ENCODE measurements at places on chromosomes 2 and 18.

- DNase-seq, result no peak
Measured at GRCh38 chr18:77320971-77321559, 71.4 kb downstream of the GALR1 start.

- DNase-seq, result no peak
Measured at GRCh38 chr18:9017905-9018227, 84.6 kb upstream of the NDUFV2 start.

GRCh38 chr18:31774477-31774785, 13.8 kb upstream of the SLC25A52 start:
- no peak for DNase-seq

DNA sequence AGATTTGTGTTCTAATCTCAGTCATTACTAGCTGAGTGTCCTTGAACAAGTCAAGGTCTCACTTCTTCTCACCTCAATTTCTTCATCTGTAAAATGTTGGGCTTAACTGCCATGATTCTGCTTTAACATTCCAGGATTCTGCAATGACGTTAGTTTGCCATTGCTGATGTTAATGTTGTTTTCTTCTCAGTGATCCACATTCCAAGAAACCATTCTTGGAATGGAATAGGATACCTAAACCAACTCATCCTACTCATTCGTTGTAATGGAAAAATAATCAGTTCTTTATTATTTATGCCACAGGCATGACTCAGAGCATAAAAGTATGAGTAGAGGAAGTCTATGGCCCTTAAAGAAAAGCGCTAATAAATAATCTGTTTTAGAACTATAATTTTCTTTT, 140.2 kb upstream of the ETAA1 start:
- DNase-seq, result no peak

DNA sequence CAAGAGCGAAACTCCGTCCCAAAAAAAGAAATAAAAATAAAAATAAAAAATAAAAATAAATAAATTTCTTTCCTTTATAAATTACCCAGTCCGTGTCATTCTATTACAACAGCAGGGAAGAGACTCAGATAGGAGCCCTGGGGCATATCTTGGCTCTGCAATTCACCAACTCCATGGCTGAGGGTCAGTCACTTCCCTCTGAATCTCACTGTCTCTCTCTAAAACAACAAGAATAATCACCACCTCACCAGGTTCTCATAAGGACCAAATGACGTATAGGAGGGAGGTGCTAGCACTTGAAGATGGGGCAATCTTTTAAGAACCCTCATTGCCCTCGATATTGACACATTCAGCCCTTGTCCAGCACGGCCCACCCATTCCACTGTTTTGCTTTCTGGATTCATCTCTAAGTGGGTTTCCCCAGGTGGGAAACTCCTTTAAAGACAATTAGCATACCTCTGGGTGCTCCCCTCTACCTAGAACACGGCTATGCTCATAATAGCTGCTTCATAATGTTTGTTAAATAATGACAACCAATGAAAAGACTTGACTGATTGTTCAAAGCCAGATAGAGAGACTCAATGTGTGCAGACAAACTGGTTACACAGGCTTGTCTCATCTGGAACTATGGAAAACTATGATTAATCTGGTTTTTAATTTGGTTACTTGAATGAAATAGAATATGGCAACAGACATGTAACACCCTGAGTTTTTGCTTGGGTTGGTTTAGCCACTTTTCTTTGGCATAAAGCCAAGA, 15.1 kb downstream of the MYCN start:
- no peak for DNase-seq

DNA sequence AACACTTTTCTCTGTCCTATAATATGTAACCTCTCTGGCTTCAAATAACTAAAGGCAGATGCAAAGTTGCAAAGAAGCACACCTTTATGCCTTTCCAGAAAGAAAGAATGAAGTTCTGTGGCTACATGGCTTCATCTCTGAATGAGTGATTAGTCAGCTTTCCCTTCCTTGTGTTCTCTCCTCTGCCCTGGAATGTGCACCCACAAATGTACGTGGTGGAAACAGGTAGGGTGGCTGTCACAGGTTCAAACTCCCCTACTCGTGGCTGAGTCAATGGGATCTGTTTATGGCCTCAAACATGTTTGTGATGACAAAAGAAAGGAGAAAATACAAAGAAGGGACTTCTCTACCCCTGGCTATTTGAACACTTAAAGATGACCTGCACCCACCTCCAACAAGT, 55.5 kb upstream of the ACVR2A start:
- no peak for DNase-seq

DNA sequence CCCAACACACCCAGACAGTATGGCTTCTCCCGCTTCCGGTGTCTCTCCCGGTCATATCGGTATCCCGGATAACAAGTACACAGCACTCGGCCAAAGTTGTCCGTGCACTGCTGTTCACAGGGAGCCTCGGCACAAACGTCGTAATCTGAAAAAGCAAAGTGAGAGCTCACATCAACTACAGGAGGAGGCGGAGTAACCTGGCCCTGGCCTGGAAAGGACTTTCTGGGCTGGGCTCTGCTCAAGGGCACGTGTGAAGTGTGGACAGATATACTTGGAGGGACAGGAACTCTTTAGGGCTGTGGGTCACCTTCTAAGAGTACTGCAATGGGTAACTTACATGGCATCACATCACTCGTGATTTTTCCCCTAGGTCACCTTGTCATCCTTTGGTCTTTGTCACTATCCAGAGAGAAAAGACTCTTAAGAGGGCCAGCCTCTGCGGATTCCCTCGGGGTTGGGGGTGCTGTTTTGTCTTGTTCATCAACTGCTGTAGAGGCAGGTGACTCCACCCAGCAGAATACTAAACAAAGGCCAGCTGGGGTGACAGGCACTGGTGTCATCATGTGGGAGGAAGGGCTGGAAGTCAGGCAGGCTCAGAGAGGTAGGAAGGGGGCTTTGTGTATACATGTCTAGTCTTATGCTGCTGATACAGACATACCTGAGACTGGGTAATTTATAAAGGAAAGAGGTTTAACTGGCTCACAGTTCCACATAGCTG, 110.6 kb upstream of the LMAN1 start:
- DNase-seq, result no peak

DNA sequence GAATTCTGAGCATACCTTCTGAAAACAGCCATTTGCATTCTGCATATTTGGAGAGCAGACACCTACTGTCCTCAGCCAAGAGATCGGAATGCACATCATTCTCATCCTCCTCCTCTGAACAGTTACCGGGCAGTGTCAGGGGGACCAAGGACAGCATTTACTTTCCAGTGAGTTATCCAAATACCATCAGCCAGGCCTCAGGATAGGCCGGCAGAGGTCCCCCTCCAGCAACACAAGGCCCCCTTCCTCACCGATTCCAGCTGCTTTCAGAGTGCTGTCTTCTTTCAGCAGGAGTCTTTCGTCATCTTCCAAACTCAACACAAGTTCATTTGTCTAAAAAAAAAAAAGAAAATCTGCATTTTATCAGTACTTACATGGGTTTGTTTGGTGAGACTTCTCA, 55.3 kb downstream of the C2orf76 start:
- DNase-seq, result no peak

- no peak for DNase-seq
Measured at GRCh38 chr2:33891616-33892015, 292.5 kb upstream of the FAM98A start.

DNA sequence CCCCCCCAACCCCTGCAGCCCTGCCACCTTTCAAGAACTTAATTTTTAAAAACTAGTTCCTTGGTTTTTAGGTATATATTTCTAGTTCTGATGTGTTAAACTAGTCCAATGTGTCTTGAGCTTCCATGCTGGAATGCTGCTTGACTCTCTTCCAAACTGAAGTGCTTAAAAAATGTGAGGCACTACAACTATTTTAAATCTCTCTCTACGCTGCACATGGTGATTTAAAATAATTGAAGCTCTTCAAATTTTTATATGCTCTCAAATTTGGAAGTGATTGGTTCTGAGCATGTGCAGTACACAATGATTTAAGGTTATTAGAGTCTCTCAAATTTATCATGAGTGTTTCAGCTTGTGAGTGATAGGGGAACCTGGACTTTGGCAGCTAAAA, 192.6 kb upstream of the ZEB2 start:
- no peak for DNase-seq

DNA sequence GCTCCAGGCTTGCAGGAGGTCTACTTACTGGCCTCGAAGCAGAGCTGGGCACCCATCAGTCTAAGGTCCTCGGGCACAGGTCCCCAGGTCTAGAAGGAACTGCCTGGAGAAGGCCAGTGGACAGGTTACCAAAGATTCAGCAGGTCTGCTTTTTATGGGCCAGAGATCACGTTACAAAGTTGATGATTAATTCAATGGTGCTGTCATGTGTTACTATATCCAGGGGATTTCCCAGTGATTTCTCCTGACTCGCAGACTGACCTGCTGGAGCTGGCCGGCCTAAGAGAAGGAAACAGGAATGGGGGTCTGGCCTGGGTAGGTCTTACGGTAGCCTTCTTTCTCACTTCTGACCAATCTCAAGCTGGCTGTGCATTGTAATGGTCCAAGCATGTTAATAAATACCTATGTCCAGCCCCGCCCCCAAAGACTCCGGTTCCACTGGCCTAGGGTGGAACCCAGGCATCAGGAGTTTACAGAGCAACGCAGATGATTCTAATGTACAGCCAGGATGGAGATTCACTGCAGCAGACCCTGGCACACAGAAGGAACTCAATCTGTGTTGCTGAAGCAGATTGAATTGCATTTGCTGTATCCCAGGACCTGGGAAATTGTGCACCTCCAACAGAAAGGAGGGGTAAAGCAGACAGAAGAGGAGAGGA, at the start of gene NEURL3:
Gene NEURL3 (minus strand): TSS at position 127 of the 659 bp plus-strand sequence. CDS start 71 bp downstream, at position 56.
- peak; percentile 57 for DNase-seq

GRCh38 chr2:128202791-128203190, 111.8 kb downstream of the UGGT1 start:
- no peak for DNase-seq

DNA sequence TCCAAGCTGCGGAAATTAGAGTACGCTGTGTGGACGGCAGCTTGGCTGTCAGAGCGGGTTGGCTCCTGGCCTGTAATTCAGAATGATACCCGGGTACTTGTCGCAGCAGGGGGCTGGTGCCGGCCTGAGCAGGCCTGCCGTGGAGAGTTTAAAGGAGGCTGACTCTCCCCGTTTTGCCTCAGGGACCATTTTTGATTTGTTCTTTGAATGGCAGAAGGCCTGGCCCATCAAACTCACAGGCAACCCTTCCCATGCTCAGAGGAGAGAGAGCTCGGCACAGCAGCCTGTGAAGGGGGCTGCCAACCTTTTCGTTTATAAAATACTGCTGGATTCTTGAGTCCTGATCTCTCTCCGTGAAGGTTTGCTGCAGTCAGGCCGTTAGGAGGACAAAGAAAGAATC, 151.3 kb downstream of the KLHL29 start:
- no peak for DNase-seq

GRCh38 chr18:46459789-46460455, 197.1 kb downstream of the LOXHD1 start:
- DNase-seq, result no peak

- DNase-seq, result peak; percentile 62
Measured at GRCh38 chr2:156333274-156333950, 891 bp upstream of the NR4A2 start.

- DNase-seq, result no peak
Measured at GRCh38 chr2:234292205-234292961, 204.5 kb downstream of the ARL4C start.

- DNase-seq, result no peak
Measured at GRCh38 chr2:39247512-39248043, 3.8 kb upstream of the CDKL4 start.

GRCh38 chr2:41966920-41967319, 80.9 kb upstream of the PKDCC start:
- DNase-seq, result no peak

DNA sequence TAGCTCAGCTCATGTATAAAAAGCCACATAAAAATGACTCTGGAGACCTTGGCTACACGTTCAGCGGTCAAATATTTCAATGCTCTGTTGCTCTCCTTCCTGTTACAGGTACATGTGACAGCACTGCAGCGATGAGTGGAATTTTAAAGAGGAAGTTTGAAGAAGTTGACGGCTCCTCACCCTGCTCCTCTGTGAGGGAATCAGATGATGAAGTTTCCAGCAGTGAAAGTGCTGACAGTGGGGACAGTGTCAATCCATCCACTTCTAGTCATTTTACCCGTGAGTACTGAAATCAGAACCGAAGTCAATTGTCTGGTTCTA, 125.4 kb downstream of the CSRNP3 start:
- DNase-seq, result no peak

DNA sequence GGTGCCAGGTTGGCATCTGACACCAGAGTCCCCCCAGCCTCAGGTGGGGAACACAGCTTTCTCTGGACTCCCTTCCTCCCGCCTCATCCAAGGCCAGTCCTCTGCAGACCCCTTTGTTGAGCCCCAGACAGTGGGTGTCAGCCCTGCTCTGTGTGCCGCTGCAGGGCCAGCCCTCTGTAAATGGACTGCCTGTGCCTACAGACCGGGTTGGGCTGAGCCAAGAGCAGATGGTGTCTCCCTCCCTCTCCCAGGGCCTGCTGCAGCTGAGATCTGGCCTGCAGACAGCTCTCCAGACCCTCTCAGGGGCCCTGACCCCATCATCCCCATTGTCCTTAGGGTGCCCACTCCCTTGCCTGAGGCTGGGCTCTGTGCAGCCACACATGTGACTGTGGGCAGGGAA, 160.8 kb downstream of the KLHL29 start:
- no peak for DNase-seq

DNA sequence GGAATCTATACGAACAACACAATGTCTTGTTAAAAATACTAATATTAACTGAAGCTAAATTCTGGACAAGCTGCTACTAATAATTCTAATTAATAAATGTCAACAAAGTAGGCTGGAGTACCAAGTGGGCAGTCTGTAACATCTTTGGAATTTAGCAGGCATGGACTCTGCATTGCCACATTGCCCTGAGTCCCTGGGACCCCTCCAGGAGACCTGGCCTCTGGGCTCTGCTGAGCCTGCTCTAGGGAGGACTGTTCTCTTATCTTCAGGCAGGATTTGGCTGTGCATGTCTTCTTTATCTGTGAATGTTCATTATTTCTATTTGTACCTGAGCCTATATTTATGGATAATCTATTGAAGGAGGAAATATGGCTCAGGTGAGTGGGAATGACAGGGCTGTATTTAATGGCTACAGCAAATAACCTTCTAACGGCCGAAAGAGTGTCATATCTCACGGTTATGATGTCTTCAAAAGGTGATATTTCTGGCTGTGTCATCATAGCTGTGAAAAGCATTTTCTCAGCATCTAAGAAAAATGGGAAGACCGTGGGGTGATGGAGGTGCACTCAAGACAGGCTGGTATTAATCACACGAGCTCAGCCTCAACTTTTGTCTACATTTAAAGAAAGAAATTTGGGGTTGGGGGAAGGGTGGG, 28.6 kb upstream of the SETBP1 start:
- DNase-seq, result no peak

GRCh38 chr18:78525366-78526111, 454.1 kb upstream of the SALL3 start:
- DNase-seq, result no peak

GRCh38 chr2:25470806-25471205, 129.1 kb upstream of the DNMT3A start:
- DNase-seq, result no peak

GRCh38 chr2:165985120-165985519, 31.5 kb upstream of the TTC21B start:
- no peak for DNase-seq

GRCh38 chr2:28310107-28310506, 82.6 kb upstream of the FOSL2 start:
- no peak for DNase-seq
